Endothelial cell (in vitro differentiated cells): ENCODE measurements at places on chromosomes 3 and 15. TPM values are rescaled to one million over a fixed set of nuclear protein-coding genes. Genes with fewer than 3 reads are reported as not detected.

DNA sequence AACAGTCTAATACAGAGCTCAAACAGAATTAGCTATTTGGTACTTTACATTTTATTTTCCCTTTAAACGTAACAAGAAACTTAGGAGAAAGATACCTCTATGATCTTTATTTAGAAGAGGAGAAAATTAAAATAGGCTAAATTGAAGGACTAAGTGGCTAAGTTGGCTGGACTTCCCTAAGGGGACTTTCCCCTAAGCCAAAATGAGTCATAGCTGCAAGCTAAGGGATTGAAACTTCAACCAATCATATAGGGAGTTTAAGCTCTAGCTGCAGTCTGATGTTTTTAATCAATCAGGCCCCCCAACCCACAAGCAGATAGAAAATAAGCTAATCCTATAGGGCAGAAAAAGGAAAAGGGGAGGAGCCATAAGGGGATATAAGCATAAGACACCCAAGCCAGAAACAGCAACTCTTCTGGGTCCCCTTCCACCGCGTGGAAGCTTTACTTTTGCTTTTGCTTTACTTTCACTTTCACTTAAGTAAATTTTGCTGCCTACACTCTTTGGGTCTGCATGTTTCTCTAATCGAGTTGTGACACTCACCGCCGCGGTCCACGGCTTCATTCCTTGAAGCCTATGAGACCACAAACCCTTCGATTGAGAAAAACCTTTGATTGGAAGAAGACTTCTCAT, 1108.5 kb upstream of the EPHA6 start:
- no peaks in the 10 kb centered on the region for H3K27me3 ChIP-seq
- no peaks in the 10 kb centered on the region for H3K4me1 ChIP-seq
- DNase-seq: no peak
- H3K4me3 ChIP-seq: no peak overlapping the region
- no peak overlapping the region for H3K27ac ChIP-seq
- H3K36me3 ChIP-seq: no peaks in the 10 kb centered on the region

GRCh38 chr3:58191361-58191991, 19.3 kb downstream of the DNASE1L3 start:
- peaks cover 21% of the 10 kb centered on the region for H3K4me1 ChIP-seq
- no peaks in the 10 kb centered on the region for H3K36me3 ChIP-seq
- H3K27ac ChIP-seq: no peak overlapping the region
- no peak overlapping the region for H3K4me3 ChIP-seq
- DNase-seq: no peak

DNA sequence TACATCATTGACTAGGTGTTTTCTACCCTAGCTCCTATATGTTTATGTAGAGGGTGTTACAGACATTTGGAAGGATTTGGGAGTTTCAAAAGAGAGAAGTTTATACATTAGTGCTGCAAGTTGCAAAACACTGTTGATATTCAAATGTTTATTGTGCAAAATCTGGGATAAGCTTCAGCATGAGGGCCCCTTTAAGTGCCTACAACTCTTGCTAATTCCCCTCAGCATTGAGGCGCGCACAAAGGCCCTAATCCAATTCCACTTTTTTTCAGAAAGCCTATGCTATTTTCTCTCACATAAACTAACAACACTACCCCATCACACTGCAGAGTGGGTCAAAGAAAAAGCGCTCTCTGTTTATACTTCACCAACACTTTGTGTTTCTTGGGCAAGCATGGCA, 208.0 kb downstream of the NR2F2 start:
- no peaks in the 10 kb centered on the region for H3K4me1 ChIP-seq
- H3K27me3 ChIP-seq: no peaks in the 10 kb centered on the region
- no peak overlapping the region for H3K27ac ChIP-seq
- no peaks in the 10 kb centered on the region for H3K36me3 ChIP-seq
- no peak for DNase-seq

- H3K4me1 ChIP-seq: no peaks in the 10 kb centered on the region
- no peak for DNase-seq
- H3K27me3 ChIP-seq: no peaks in the 10 kb centered on the region
- H3K4me3 ChIP-seq: no peak overlapping the region
- H3K36me3 ChIP-seq: no peaks in the 10 kb centered on the region
These were observed 118.7 kb upstream of the KLHL25 start for GRCh38 chr15:85913461-85913860.

DNA sequence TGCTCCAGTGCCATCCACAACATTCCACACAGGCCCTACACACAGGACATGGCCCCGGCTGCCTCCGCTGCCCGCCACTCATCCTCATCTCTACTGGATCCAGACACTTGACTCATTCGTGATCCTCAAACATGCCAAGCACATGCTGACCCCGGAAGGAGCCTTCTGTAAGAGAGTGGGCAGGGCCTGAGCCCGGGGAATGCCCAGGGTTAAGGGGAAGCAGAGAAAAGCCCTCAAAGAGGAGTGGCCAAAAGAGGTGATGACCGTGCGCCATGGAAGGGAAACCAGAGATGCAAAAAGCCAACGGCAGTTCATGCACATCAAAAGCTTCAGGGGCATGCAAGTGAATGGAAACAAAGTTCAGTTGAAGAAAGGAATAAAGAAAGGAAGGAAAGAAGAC, 46.1 kb downstream of the RFTN1 start:
- peaks cover 34% of the 10 kb centered on the region for H3K36me3 ChIP-seq
- peaks cover 38% of the 10 kb centered on the region for H3K4me1 ChIP-seq
- DNase-seq: no peak
- H3K4me3 ChIP-seq: no peak overlapping the region
- peaks cover 6% of the 10 kb centered on the region for H3K27me3 ChIP-seq
- H3K27ac ChIP-seq: no peak overlapping the region

DNA sequence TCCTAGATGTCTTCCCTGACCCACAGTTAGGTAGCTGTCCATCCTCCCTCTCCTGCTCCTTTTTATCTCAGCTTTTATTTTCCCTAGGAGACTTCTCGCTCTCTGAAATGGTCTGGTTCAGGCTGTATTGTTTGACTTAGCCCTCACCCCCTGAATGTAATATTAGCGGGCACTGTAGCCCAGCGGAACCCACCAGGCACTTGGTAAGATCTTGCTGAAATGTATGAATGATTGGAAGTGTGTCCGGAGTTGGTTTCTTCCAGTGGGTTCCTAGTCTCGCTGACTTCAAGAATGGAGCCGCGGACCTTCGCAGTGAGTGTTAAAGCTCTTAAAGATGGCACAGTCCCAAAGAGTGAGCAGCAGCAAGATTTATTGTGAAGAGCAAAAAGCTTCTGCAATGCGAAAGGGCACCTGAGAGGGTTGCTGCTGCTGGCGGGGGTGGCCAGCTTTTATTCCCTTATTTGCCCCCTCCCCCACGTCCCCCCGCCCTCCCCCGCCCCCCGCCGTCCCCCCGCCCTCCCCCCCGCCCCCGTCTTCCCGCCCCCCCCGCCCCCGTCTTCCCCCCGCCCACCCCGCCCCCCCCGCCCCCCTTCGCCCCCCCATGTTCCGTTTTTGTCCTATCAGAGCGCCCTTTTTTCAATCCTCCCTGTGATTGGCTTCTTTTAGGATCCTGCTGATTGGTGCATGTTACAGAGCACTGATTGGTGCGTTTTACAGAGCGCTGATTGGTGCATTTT, 694 bp upstream of the EEFSEC start:
- no peak for DNase-seq
- peak overlapping the region; percentile 32 for H3K27ac ChIP-seq
- peaks cover 8% of the 10 kb centered on the region for H3K36me3 ChIP-seq
- H3K4me1 ChIP-seq: no peaks in the 10 kb centered on the region
- peaks cover 4% of the 10 kb centered on the region for H3K27me3 ChIP-seq
- peak overlapping the region; percentile 85 for H3K4me3 ChIP-seq

- H3K4me3 ChIP-seq: no peak overlapping the region
- peaks cover 6% of the 10 kb centered on the region for H3K4me1 ChIP-seq
- no peak for DNase-seq
- no peaks in the 10 kb centered on the region for H3K27me3 ChIP-seq
- peaks cover 17% of the 10 kb centered on the region for H3K36me3 ChIP-seq
These were observed 55.4 kb downstream of the SETD2 start for GRCh38 chr3:47108546-47108945.

- H3K4me3 ChIP-seq: no peak overlapping the region
- H3K4me1 ChIP-seq: no peaks in the 10 kb centered on the region
- H3K27ac ChIP-seq: no peak overlapping the region
- DNase-seq: no peak
These were observed 83.2 kb upstream of the EOMES start for GRCh38 chr3:27805282-27805681.

DNA sequence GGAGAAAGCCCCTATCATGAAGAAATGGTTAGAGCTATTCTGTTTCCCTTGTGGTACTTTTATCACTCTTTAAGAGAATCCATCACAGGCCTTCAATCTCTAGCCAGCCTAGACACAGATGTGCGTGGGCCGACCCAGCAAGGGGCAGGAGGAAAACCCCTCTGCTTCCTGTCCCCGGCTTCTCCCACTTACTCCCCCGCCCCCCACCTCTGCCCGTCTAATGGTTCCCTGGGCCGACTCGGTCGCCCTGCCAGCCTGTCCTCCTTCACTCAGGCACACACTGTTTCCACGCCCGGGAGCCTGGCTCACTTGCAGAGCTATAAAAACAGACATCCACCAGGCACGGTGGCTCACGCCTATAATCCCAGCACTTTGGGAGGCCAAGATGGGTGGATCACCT, 58.3 kb upstream of the TFRC start:
- no peaks in the 10 kb centered on the region for H3K4me1 ChIP-seq
- H3K27me3 ChIP-seq: peaks cover 4% of the 10 kb centered on the region
- no peaks in the 10 kb centered on the region for H3K36me3 ChIP-seq
- DNase-seq: no peak

DNA sequence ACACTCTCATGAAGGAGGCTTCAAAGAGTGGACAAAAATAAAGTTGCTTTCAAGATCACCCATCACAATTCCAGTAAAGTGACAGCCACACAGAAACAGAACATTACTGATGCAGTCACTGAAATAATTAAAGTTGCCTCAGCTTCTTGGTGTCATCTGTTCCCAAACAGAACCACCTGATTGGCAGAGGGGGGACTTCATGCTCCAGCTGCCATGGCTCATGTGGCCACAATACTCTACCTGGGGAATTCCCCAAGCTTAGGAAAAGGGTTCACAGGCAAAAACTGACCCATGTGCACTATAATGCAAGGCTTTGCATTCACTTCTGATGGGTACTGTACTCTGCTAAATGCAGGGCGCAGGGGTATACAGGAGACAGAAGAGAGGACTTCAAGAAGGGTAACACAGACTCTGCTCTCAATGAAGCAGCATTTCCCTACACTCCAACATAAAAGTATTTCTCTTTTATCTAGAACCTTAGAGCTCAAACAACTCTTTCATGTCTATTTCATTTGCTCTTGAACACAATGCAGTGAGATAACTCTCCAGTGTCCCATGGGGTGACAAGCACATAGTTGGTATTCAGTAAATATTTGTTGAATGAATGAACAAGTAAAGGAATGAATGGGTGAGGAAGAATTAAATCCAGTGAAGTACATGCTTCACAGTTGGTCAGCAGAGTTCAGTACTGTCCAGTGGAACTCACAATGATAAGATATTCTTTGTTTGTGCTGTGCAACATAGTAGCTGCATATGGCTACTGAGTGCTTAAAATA, 8.6 kb upstream of the CTNNB1 start:
- H3K27ac ChIP-seq: no peak overlapping the region
- H3K4me3 ChIP-seq: no peak overlapping the region
- no peak for DNase-seq
- H3K4me1 ChIP-seq: peaks cover 15% of the 10 kb centered on the region
- H3K36me3 ChIP-seq: no peaks in the 10 kb centered on the region

GRCh38 chr15:32965897-32966296, 228.6 kb downstream of the FMN1 start:
- H3K4me1 ChIP-seq: no peaks in the 10 kb centered on the region
- H3K27ac ChIP-seq: no peak overlapping the region
- no peak overlapping the region for H3K4me3 ChIP-seq
- H3K27me3 ChIP-seq: peaks cover 5% of the 10 kb centered on the region
- no peak for DNase-seq

DNA sequence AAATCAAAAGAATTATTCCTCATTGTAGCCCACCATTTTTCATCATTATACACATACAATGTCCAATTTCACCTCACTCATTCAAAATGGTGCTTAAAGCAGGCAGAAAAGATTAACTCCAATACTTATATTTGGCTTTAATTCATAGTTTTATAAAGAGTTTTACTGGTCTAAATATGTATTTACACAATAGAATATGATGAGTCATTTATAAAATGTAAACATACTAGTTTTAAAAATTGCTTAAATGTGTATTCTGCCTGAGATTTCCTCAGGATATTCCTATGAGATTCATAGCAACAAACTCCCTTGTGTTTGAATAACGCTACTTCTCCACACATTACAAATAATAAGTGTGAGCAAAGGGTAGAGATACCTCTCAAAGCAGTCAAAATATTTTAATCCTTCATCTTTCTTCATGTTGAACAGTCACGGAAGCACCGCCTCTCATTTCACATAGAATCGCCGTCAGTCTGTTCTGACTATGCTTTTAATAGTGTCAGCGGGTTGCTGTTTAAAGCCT, 75.7 kb upstream of the GBE1 start:
- H3K36me3 ChIP-seq: no peaks in the 10 kb centered on the region
- H3K4me1 ChIP-seq: peaks cover 10% of the 10 kb centered on the region
- H3K4me3 ChIP-seq: no peak overlapping the region

DNA sequence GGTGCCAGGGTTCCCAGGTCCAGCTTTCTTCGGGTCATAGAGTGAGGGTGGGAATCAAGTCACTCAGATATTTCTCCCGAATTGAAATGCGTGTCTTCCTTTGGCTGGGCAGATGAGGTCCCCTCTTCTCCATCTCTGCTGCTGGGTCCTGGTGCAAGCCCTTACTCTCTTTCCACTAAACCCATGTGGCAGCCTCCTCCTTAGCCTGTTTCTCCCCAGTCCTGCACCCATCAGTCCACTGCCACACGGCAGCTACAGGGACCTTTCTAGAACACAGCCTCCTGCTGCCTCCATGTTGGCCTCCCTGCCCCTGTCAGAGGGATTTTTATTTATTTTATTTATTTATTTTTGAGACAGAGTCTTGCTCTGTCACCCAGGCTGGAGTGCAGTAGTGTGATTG, 237.4 kb upstream of the CTDSPL start:
- H3K4me1 ChIP-seq: peaks cover 47% of the 10 kb centered on the region
- no peak overlapping the region for H3K4me3 ChIP-seq
- DNase-seq: no peak
- H3K36me3 ChIP-seq: peaks cover 35% of the 10 kb centered on the region
- no peak overlapping the region for H3K27ac ChIP-seq
- peaks cover 14% of the 10 kb centered on the region for H3K27me3 ChIP-seq

Gene SLC22A13
- 0.21 TPM for total RNA-seq

Gene SLITRK3
- not detected for total RNA-seq

Gene CIB2
- 16.4 TPM for total RNA-seq

Gene TRPM7
- total RNA-seq: 22.6 TPM

Gene ARHGEF26
- total RNA-seq: 22.9 TPM

Gene DALRD3
- total RNA-seq: 27.8 TPM

Gene DPPA4
- total RNA-seq: 80.5 TPM

Gene BCL2A1
- total RNA-seq: 2.1 TPM

Gene CTXND1
- total RNA-seq: 0.03 TPM
